Esophagus muscularis mucosa (tissue), 4 donors: ENCODE measurements at places on chromosomes 7 and 10.

- DNase-seq: no peak
Observed at GRCh38 chr10:86955501-86956194, 1.8 kb downstream of the MMRN2 start.

- DNase-seq: no peak
Observed at GRCh38 chr7:47256016-47256415, 325.9 kb downstream of the TNS3 start.

DNA sequence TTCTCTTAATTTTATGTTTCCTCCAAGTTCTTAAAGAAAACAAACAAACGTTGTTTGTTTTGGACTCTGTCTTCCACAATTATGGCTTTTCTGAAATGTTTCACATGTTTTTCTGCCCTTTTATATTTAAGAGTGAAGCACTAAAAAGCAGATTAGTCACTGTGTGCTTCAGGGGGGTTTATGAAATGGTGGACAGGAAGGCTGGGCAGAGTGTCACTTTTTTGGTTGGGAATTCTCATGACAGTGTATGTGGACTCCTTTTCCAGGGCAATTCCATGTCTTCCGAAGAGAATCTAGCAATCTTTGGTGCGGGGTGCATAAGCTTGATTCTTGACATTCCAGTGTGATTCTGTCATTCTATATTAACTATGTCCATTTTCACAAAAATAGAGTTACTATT, 669.4 kb downstream of the PARD3 start:
- no peak for DNase-seq

- no peak for DNase-seq
Observed at GRCh38 chr10:73810735-73811465, 498 bp downstream of the NDST2 start.

DNA sequence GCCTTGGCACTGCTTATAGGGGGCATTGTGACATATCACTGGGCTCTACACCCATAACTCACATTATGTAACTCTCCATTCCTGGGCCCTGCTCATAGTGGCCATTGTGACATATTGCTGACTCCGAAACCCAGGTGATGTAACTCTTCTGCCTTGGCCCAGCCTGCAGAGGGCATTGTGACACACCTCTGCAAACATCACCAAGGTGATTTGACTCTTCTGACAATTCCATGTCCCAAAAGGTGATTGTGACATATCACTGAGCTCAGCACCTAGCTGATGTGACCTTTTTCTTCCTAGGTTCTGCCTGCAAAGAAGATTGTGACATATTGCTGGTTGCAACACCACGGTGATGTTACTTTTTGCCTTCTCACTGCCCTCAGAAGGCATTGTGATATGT, 36.5 kb upstream of the ZNF680 start:
- peak; percentile 85 for DNase-seq

GRCh38 chr10:13712837-13713581, 126.2 kb downstream of the PRPF18 start:
- peak; percentile 93 for DNase-seq
